ENCODE measurements at places on chromosomes 2 and 18. TPM values are rescaled to one million over a fixed set of nuclear protein-coding genes. Genes with fewer than 3 reads are reported as not detected.
A peak's percentile ranks its signal among the peaks of the same experiment; 100 is the strongest.

The HOXD9 gene
- total RNA-seq, result not detected

The FAHD2A gene
- total RNA-seq, result 24.1 TPM

The HOXD10 gene
- not detected for total RNA-seq

GRCh38 chr2:114010001-114010400, 120.1 kb downstream of the ACTR3 start:
- DNase-seq, result peak; percentile 14

- DNase-seq, result no peak
These were observed 40.4 kb upstream of the SMAD2 start for GRCh38 chr18:47970664-47971531.

DNA sequence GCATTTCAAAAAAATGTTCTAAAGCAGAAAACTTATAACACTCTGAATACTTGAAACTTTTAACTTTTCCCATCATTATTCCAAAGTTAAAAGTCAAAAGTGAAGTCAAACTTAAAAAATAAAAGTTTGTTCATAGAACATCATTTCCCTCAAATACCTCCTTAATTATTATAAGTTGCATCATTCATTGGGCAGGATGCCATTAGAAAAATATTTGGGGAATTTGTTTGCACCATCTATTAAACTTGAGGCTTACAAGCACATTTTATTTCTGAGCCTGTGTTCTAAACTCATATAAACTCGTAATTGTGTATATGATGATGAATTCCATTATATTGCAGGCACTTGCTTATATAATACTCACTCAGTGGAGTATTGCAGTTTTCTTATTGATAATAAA, 588.0 kb upstream of the NRXN1 start:
- DNase-seq, result no peak

Data from MCF 10A (cell line).